ENCODE measurements at places on chromosomes 3 and 15. TPM values are rescaled to one million over a fixed set of nuclear protein-coding genes. Genes with fewer than 3 reads are reported as not detected.

Gene ZNF620
- total RNA-seq = 2.7 TPM

DNA sequence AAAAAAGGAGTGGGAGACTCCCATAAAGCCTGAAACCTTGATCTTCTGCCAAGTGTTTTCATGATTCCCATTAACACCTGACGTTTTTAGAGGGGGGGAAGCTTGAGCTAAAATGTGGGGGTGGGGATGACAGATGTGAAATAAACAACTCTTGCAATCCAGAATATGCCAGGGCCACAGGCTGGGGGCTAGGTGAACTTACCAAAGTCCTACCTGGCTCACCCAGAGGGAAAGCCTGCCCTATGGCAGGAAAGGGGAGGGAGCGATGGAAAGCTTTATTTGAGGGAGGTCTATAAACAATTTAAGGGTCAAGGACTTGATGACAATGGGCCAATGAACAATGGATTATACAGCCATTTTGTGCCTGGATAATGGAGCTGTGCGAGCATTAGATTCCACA lies 108.3 kb downstream of the LRIG1 start:
- DNase-seq = no peak

DNA sequence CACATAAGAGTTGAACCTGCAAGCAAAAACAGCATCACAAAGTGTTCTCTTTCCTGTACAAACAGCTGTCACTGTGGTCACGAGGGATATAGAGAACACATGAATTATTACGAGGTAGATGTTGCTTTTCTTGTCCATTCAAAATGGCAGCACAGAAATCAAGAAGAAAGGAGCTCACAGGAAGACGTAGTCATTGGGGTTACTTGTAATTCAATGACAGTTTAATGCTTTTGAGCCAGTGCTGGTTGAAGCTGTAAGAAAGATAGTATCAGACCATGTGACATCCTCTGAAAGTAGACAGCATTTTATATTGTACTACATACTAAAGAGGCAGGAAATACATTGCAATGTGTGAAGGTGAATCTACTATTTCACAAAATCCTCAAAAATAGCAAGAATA lies 140.4 kb downstream of the ABI3BP start:
- no peak for DNase-seq

Gene A4GNT
- not detected for total RNA-seq

DNA sequence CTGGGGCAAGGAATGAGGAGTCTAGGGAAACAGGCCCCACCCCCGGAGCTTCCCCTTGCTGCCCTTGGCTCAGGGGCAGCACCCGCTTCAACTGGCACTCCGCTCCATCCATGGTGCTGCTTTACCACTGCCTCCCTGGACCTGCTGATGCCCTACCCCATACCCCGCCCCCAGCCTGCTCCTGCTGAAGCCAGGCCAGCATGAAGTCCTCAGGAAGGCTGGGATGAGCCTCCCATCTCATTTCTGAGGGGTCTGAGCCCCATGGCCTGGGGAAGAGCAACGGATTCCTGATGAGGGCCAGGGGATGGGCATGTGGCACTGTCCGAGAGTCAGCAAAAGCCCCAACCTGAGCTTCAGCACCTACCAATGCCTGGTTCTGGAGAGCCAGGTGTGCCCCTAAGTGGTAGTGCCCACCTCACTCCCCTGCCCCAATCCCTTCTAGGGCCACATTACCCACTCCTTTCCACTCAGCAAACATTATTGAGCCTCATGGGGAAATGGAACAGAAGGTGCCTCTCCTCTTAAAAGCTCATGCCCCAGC lies 21.0 kb downstream of the SEC61A1 start:
- no peak for DNase-seq
